Thoracic aorta endothelial cell (primary cell): ENCODE measurements at places on chromosomes 6 and 20. TPM values are rescaled to one million over a fixed set of nuclear protein-coding genes. Genes with fewer than 3 reads are reported as not detected.

SLC22A2 gene
- not detected in 2 replicates for total RNA-seq

ZBTB46 gene
- total RNA-seq, result 2.9 and 3.2 TPM in 2 replicates

SNAP91 gene
- under 0.01 TPM in 1 of 2 replicates, not detected in the other for total RNA-seq

KIF6 gene
- under 0.01 TPM in 1 of 2 replicates, not detected in the other for total RNA-seq

NRM gene
- total RNA-seq, result 5.9 and 13.1 TPM in 2 replicates

NNAT gene
- total RNA-seq, result not detected in 2 replicates

C6orf58 gene
- not detected in 2 replicates for total RNA-seq

SNAI1 gene
- 3.5 and 3.7 TPM in 2 replicates for total RNA-seq

PFDN4 gene
- total RNA-seq, result 134 and 136 TPM in 2 replicates

SERAC1 gene
- 8.5 and 10.6 TPM in 2 replicates for total RNA-seq

STX7 gene
- 30.1 and 38.6 TPM in 2 replicates for total RNA-seq

PROCR gene
- 337 and 415 TPM in 2 replicates for total RNA-seq

TGM2 gene
- total RNA-seq, result 440 and 783 TPM in 2 replicates

GPX5 gene
- not detected in 2 replicates for total RNA-seq

LY86 gene
- not detected in 2 replicates for total RNA-seq

CLVS2 gene
- total RNA-seq, result not detected in 2 replicates

BTNL2 gene
- not detected in 2 replicates for total RNA-seq

PLEKHG1 gene
- total RNA-seq, result 78.7 and 87.0 TPM in 2 replicates

FLRT3 gene
- 0.13 and 0.14 TPM in 2 replicates for total RNA-seq

ASIP gene
- total RNA-seq, result not detected in 2 replicates

HRH3 gene
- total RNA-seq, result not detected in 2 replicates

ULBP1 gene
- 0.43 and 1.1 TPM in 2 replicates for total RNA-seq

SPTLC3 gene
- total RNA-seq, result 0.40 and 1.1 TPM in 2 replicates

TSHZ2 gene
- total RNA-seq, result not detected in 2 replicates

ADAM33 gene
- total RNA-seq, result not detected in 2 replicates

FAM83D gene
- total RNA-seq, result 33.8 and 63.0 TPM in 2 replicates

SLA2 gene
- not detected in 2 replicates for total RNA-seq

TREM1 gene
- total RNA-seq, result not detected in 2 replicates

ABCC10 gene
- total RNA-seq, result 21.7 and 22.8 TPM in 2 replicates

HLA-DMB gene
- 0.27 and 0.50 TPM in 2 replicates for total RNA-seq

SPATA25 gene
- total RNA-seq, result 0.79 and 1.2 TPM in 2 replicates

APCDD1L gene
- total RNA-seq, result 0.14 and 0.40 TPM in 2 replicates

RSPH3 gene
- 2.4 and 2.5 TPM in 2 replicates for total RNA-seq

PI3 gene
- total RNA-seq, result not detected in 2 replicates

ZBP1 gene
- not detected in 2 replicates for total RNA-seq

FOXF2 gene
- not detected in 2 replicates for total RNA-seq

HCK gene
- total RNA-seq, result not detected in 2 replicates

HLA-G gene
- not detected in 2 replicates for total RNA-seq

SLC35B2 gene
- 39.6 and 44.9 TPM in 2 replicates for total RNA-seq

EDN1 gene
- total RNA-seq, result 244 and 403 TPM in 2 replicates

ULBP2 gene
- total RNA-seq, result 6.5 TPM in 2 replicates

HMGCLL1 gene
- total RNA-seq, result 0.40 TPM in 1 of 2 replicates, not detected in the other

SPATA2 gene
- 2.8 and 3.6 TPM in 2 replicates for total RNA-seq

FOXP4 gene
- total RNA-seq, result 4.7 and 9.0 TPM in 2 replicates

ZNF217 gene
- total RNA-seq, result 33.1 and 38.7 TPM in 2 replicates

LEMD2 gene
- total RNA-seq, result 39.2 and 42.2 TPM in 2 replicates

WASF1 gene
- total RNA-seq, result 17.4 and 21.9 TPM in 2 replicates
